ENCODE measurements at places on chromosomes 13 and 19.

- DNase-seq, result no peak
These were observed 101.6 kb downstream of the RAP2A start for GRCh38 chr13:97535614-97536013.

- no peak for DNase-seq
These were observed 191.2 kb downstream of the USP12 start for GRCh38 chr13:26980099-26981031.

DNA sequence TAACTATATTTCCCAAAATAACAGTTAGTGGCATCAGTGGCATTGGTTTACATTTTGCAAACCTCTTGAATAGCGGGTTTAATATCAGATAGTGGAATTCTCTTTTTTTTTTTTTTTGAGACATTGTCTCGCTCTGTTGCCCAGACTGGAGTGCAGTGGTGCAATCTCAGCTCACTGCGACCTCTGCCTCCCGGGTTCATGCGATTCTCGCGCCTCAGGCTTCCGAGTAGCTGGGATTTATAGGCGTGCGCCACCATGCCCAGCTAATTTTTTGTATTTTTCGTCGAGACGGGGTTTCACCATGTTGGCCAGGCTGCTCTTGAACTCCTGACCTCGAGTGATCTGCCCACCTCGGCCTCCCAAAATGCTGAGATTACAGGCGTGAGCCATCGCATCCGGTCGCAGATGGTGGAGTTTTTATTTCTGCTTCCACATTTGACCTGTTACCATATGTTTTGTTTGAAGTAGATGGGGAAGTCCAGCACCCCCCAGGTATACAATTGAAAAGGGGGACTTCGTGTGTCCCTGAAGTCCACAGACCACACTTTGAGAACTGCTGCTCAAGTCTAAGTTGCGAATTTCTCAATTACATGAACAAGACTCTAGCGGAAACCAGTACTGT lies 40.5 kb upstream of the XPO4 start:
- no peak for DNase-seq

DNA sequence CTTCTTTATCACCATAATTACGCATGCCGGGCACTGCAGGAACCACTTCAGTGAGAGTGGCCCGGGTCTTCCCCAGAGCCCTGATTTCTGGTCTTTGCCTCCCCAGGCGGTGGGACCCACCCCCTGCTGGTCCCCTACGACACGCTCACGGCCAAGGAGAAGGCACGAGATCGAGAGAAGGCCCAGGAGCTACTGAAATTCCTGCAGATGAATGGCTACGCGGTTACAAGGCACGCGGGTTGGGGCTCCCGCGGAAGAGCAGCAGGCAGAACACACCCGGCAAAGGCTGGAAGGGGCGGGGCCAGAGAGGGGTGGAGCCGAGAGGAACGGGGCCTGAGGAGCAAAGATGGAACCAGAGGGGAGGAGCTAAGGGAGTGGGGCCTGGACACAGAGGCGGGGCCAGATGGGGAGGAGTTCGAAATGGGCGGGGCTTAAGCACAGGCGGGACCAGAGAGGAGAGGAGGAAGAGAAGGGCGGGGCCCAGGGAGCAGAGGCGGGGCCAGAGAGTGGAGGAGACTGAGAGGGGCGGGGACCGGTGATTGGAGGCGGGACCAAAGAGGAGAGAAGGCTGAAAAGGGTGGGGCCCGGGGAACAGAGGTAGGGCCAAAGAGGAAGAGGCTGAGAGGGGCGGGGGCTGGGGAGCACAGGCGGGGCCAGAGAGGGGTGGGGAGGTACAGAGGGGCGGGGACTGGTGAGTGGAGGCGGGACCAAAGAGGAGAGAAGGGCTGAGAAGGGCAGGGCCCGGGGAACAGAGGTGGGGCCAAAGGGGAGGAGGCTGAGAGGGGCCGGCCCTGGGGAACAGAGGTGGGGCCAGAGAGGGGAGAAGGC lies 73.4 kb downstream of the RYR1 start:
- DNase-seq, result peak; percentile 6

- no peak for DNase-seq
These were observed 1920.9 kb upstream of the PCDH20 start for GRCh38 chr13:63336549-63336948.

DNA sequence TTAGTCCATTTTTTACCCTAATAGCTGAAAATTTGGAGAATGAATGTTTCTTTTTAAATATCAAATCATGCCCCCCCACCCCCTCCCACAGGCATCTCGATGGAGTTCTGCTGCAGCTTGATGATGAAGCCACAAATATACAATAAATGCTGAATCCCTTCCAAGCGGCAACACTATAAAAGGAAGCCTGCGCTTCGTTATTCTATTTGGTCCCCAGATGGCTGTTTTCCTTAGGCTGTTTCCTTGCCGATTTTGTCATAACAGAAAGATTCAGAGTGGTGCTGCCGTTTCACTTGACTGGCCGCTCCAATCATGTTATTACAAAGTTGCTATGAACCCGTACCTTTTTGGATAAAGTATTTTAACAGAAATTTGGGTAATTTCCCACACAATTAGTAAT lies 79.5 kb downstream of the MYO16 start:
- DNase-seq, result peak; percentile 33

DNA sequence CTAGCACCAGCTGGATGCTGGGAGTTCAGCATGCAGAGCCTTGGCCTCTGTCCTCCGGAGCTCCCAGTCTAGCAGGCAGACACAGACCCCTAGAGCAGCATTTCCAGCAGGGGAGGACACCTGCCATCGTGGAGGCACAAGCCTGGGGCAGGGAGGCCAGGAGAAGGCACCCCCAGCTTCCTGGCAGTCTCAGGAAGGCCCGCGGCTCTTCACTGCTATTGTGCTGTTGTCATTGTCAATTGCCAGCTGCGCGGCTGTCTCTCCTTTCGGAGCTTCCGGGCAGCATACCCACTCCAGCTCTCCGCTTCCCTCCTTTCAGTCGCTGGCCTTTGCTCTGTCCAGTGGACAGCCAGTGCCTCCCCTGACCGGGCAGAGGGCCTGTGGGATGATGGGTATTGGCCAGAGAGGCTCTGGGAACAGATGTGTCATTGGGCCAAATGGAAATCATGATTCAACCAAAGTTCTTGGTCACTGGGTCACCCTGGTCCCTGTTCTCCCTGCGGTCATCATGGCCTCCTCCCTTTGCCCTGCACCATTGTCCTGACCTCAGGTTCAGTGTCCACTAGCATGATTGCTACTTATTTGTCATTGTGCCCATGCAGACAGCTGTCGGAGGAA lies 93.0 kb downstream of the SLC7A1 start:
- no peak for DNase-seq

DNA sequence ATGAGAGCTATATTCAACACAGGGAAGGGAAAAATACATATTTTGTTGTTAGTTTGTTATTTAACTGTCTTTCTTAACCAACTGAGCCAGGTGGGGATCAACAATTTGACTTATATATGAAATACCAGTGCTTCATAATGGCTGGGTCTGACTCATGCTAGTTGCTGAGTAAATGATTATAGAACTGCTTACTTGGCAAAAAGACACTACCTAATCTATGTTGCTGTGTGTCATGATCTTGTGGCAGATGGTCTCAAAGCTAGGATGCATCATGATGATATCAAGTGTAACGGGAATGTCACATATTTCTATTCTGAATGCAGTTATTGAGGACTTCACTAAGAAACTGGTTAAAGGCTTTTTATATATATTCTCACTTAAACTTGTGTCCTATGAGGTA lies 727.4 kb upstream of the SLITRK1 start:
- no peak for DNase-seq

DNA sequence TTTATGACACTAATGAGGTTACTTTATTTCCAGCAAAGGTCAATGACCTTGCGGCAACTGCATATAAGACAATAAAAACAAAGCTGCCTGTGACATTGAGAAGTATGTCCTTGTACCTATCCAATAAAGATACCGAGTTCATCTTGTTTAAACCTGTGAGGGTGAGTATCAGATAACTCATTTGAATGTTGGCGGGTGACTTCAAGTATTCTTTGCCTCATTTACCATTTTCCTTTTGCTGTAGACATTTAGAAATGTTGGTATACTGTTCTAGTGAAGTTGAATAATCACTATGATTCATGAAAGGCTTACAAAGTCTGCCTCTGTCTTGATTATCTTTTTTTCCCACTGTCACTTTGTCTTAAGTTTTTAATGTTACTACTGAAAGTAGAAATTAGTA lies 65.0 kb downstream of the COG3 start:
- DNase-seq, result no peak
